ENCODE measurements at places on chromosomes 12 and 14.

- no peak for DNase-seq
Observed at GRCh38 chr12:25855716-25856115, 102.8 kb upstream of the RASSF8 start.

GRCh38 chr14:89131004-89131750 lies 285.9 kb downstream of the FOXN3 start:
- no peak for DNase-seq

GRCh38 chr12:1919284-1919683 lies 832 bp upstream of the CACNA2D4 start:
- DNase-seq, result no peak

DNA sequence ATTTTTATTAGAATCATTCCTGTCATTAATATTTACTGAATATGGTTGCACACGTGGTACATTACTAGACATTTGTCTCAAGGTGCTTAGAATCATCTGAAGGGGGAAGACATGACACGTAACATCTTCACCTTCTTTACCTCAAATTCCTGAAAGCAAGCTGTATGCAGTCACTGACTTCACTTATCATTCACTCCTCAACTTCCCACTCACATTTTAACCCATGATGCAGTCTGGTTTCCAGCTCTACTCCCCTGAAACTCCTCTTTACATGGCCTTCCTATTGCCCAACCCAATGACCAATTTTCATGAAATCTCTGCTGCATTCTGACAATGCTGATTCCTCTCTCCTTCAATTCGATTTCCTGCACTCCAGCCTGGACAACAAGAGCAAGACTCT lies 5.8 kb upstream of the PSMC6 start:
- DNase-seq, result no peak

Data from CD8-positive, alpha-beta T cell (primary cell).